Fibroblast of the aortic adventitia (primary cell): ENCODE measurements at places on chromosomes 5 and 9. TPM values are rescaled to one million over a fixed set of nuclear protein-coding genes. Genes with fewer than 3 reads are reported as not detected.
A peak's percentile ranks its signal among the peaks of the same experiment; 100 is the strongest.

DNA sequence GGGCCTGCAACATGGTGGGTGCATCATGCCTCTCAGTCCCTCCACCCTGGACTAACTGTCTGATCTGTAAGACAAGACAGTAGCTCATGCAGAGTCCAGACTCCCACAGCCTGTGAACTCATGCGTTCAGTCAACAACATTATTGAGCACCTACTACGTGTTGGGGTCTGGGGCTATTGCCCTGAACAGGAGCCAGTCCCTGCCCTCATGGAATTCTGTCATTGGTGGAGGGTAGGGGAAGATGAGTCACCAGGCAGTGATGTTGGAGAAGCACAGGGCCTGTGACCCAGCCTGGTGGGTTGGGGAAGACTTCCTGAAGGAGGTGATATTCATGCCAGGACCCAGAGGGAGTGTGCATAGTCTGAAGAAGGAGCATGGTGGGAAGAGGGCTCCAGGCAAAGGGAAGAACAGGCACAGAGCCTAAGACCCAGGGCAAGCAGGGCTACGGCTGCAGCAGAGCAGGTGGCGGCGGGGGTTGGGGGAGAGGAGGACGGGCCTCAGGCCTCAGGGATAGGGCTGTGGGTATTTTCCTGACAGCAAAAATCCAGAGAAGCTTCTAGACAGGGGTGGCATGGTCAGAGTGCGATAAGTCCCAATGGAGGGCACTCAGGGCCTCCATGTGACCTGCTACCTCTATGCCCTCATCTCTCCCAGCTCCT is 26.7 kb upstream of the PSD2 start:
- DNase-seq: no peak

GRCh38 chr5:181187500-181188213 is 17.3 kb downstream of the TRIM7 start:
- peak; percentile 83 for DNase-seq

The F2RL1 gene
- total RNA-seq: 3.1 and 35.1 TPM in 2 replicates

The GABRB2 gene
- 0.09 TPM in 1 of 2 replicates, not detected in the other for total RNA-seq

DNA sequence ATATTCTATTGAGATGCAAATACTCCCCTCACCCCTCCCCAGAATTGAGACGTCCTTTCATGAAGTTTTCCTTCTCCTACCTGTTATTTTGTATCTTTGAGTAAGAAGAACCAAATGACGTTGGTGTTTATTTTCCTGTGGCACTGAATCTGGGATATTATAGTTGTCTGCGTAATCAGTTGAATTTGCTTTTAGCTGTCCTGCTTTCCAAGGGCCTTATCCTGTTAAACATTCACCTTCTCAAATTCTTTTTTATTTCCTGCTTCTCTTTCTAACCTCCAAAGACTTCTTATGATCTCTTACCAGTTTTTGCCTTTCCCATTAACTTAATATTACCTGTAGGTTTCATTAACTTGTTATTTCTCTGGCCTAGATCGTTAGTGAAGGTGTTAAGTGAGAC is 1254.9 kb upstream of the WWC1 start:
- DNase-seq: no peak

DNA sequence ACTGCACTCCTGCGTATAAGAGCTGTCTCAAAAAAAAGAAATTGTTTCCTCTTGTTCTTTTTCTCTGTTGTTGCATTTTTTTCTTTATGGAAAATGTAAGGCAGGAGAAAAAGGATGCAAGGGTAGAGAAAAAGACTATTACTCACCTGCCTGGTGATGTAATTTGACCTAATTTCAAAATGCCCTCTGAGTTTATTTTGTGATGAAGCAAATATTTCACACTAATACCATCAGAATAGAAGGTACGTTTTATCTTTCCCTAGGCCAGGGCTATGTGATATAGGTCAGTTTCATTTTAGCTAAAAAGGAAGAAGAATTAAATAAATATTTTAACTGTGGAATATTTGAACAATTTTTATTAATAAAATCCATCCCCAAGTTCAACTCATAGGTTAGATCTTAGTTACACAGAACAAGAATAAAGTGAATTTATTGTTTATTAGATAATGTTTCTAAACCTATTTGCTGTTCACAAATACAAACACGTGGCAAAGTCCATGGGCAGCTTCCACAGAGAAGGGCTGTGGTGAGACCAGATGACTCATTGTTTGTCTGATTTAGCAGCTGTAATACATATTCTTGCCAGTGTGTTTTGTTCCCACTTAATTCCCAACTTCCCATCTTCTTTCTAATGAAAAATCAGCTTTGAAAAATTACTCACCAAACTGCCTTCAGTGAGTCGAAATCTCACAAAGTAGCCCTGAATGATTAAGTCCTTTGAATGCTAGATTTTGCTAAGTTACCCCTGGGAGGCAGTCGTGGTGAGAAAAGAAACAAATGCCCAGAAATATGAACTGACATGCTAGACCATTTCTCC is 52.8 kb upstream of the CCDC112 start:
- DNase-seq: peak; percentile 85

DNA sequence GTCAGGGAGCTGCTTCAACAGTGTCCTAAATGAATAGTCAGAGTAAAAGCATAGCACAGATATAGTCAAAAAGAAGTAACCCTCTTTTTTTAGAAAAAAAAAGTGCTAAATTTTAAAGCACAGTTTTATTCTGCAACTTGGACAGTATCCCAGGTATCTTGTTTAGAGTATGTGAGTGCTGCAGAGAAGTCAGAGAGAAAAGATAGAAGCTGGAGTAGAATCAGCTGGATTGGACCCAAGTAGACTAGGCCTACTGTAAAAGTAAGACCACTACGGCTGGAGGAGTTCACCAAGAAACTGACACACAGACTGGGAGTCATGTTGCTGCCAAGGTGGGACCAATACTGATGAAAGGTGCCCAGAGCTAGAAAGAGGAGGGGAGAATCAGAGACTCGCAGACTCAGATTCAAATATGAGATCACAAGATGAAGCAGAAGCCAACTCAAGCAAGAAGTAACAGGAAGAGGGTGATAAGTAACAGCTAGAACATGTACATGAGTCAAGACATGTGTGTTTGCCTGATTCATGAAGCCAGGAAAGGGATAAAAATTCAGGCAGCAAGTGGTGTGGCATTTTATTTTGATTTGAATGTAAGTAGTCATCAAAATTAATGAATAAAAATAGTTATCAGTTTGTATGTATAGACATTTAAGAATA is 25.6 kb upstream of the TUSC1 start:
- peak; percentile 82 for DNase-seq

DNA sequence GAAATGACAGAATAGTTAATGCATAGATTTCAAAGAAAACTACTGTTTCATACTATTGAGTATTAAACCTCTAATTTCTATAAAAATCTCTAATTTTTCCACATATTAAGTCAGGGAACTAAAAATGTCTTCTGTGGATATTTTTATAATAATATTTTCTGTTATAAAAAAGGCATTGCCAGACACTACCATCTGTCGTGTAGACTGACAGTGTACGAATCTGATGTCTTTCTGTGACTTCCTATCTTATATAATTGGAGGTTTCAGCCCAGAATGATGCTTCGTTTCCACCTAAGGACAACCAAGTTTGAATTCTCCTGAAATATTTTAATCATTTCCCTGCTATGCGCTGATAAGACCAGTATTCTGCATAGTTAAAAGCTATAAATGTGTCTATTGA is 456.6 kb upstream of the ARRDC3 start:
- no peak for DNase-seq

The TSTD2 gene
- total RNA-seq: 17.6 and 23.2 TPM in 2 replicates
